ENCODE measurements at places on chromosomes 3 and 15. TPM values are rescaled to one million over a fixed set of nuclear protein-coding genes. Genes with fewer than 3 reads are reported as not detected.

- peak; percentile 79 for DNase-seq
Observed at GRCh38 chr15:45705510-45706473, 71.0 kb downstream of the SQOR start.

GRCh38 chr3:99731499-99731898 lies 86.2 kb upstream of the CMSS1 start:
- no peak for DNase-seq

GRCh38 chr15:75143738-75144334 lies 57.8 kb upstream of the C15orf39 start:
- no peak for DNase-seq

GRCh38 chr3:86973440-86973839 lies 17.5 kb downstream of the VGLL3 start:
- no peak for DNase-seq

GRCh38 chr3:13462125-13462629 lies 17.9 kb upstream of the HDAC11 start:
- no peak for DNase-seq

DUOXA2 gene
- total RNA-seq: not detected

- DNase-seq: no peak
Observed at GRCh38 chr3:128702391-128702790, 23.6 kb upstream of the RAB7A start.

All from activated CD4-positive, alpha-beta memory T cell treated with anti-CD3 and anti-CD28 coated beads for 36 hours (primary cell).